ENCODE measurements at places on chromosomes 11 and 22.

DNA sequence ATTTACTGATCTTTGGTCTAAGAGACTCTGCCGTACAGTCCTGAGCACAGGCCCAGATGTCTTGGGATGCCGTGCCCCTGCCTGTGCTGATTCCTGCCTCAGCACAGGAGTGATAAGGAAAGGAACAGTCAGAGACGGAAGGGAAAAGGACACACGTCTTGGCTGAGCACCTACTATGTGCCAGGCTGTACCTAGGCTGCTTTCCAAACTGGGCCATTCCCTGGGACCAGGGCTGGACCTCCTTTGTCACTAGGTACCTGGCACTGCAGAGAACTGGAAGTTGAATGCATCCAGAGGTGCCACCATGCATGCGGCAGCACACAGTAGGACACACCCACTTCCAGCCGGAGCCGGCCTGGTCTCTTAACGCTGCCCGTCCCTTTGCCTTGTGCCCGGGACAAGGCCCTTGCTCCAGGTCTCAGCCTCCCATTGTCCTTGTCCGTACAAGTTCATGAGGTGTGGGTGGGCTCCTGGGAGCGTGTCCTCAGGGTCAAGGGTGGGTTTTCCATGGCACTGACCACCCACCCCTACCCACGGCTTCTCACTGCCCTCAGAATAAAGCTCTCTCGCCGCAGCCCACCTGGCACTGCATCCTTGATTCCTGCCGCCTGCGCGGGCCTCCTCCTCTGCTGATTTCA, 1.1 kb upstream of the SSTR3 start:
- DNase-seq: no peak

DNA sequence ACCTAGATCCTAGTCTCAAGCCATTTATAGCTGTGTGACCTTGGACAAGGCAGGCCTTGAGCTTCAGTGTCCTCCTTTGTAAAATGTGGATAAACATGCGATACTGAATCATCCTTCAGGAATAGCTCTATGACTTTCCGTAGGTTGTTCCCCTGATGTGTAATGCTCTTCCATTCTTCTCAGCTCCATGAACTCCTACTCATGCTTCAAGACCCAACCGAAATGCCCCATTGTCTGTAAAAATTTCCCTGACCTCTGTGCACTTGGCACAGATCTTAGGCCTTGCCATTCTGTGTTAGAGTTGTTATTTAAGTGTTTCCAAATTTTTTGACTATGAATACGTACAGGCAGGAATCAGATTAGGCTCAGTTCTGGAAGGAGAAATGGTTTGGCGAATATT, 3.3 kb upstream of the BEST1 start:
- no peak for DNase-seq

GRCh38 chr11:67492069-67492727, 9.4 kb downstream of the AIP start:
- DNase-seq: no peak

- no peak for DNase-seq
These were observed 68.0 kb downstream of the ZBTB44 start for GRCh38 chr11:130246738-130247137.

DNA sequence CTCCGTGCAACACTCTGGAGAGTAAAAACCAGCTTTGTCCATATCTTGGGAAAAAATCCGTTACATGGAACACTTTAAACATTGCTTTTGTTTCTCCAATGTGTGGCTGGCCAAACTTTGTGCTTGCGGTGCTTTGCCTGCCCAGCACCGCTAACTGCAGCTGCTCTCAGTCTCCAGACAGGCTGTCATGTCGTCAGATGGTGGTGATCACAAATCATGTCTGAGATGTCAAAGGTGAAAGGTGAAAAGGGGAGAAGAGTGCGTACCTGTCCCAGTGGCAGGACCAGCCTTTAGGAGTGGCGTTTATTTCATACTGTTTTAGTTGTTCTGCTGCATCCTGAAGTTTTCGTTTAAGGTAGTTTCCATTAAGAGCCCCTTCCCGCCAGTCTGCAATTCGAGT, 17.1 kb upstream of the AGBL2 start:
- DNase-seq: no peak

DNA sequence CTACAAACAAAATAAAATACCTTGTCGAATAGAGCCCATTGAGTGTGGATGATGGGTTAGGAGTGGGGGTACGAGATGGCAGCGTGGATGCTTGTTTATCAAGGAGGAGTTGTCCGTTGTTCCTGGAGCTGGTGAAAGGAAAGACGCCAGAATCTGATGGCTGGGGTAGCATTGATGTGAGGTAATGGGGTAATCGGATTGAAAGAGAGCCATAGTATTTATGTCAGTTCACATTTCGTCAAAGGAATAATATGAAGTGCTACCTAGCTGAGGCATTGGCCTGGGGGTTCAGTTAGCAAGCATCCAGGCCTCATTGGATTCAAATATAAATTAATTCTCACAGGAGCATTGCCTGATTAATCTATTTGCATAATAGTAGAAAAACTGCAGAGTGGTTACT, 16.9 kb upstream of the DBX1 start:
- no peak for DNase-seq

DNA sequence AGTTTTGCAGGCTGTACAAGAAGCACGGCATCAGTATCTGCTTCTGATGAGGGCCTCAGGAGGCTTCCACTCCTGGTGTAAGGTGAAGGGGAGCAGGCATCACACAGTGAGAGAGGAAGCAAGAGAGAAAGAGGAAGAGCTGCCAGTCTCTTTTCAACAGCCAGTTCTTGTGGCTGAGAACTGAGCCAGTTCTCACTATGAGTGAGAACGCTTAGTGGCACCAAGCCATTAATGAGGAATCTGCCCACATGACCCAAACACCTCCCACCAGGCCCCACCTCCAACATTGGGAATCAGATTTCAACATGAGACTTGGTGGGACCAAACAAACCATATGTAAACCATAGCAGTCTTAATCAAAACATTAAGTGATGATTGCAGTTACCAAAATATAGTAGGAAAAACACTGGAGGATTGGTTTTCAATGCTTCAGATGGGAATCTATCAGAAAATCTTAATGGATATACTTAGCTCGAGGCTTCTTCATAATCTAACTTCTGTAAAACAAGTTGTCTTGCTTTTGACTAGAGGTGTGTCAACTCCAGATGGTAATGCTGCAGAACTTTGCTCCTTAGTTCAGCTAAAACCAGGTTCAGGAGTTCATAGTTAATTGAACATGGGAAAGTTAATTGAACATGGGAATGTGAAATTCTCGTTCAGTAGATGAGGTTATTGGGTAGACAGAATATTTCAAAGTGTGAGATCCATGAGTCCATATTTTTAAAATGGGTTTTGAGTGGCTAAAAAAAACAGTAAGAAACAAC, 12.2 kb downstream of the FAR1 start:
- no peak for DNase-seq

GRCh38 chr22:47088480-47089158, 326.2 kb downstream of the TBC1D22A start:
- DNase-seq: no peak

DNA sequence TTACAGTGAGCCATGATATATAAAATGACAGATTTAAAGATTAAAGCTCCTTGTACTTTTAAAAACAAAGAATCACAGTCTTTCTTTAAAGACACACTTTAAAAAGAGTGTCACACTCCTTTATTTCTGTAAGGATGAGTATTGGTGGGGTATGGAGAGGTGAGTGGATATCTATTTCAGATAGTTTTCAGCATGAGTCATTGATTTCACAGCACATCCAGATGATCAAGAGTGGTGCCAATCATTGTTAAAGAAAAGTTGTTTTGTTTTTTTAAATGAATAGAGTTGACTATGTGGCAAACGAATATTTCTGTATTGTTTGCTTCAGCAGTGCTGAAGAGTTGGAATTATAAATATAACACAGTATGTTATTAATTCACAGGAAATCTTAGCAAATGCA, 52.5 kb downstream of the FAR1 start:
- no peak for DNase-seq

DNA sequence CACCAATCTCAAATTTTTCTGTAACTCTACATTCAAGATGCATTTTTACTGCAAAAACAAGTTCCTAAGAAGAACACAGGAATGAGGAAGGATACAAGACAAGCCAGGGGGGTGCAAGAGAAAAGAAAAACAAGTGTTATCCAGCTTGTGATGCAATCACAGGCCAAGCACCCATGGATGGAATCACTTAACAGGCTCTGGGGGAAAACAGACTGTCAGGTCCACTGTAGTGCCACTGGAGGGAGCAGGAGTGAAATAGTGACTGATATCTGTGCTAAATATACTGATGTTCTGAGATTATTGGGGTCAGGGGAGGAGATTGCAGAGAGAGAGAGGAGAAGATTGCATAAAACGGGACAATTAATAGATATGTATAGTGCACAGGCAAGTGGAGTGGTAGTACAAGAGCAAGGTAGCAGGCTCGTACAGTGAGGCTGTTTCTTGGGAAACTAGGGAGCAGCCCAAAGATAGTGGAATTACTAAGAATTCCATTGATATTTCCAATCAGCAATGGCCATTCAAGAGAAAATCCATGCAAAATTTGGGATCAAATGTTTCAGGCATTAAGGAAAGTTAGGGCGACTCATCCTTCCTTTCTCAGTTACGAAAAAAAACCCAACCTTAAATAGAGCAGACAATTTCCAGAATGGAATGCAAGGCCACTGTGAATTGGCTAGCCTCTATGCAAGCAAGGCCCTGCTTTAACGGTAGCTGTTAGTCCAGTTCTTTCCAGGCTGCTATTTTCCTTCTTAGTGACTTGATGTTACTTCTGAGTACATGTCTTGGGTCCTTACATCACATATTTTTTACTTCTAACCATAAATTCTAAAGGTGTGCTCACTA, 52.2 kb upstream of the CEP126 start:
- DNase-seq: no peak

- no peak for DNase-seq
These were observed 5.6 kb downstream of the NECTIN1 start for GRCh38 chr11:119723243-119723951.

- no peak for DNase-seq
These were observed 878.5 kb upstream of the LRRC4C start for GRCh38 chr11:42337786-42338455.

GRCh38 chr11:45168366-45169130, 22.1 kb downstream of the PRDM11 start:
- DNase-seq: no peak

- DNase-seq: no peak
These were observed 10.7 kb upstream of the CKAP5 start for GRCh38 chr11:46856605-46857343.

GRCh38 chr11:34344768-34345539, 12.9 kb downstream of the ABTB2 start:
- no peak for DNase-seq

DNA sequence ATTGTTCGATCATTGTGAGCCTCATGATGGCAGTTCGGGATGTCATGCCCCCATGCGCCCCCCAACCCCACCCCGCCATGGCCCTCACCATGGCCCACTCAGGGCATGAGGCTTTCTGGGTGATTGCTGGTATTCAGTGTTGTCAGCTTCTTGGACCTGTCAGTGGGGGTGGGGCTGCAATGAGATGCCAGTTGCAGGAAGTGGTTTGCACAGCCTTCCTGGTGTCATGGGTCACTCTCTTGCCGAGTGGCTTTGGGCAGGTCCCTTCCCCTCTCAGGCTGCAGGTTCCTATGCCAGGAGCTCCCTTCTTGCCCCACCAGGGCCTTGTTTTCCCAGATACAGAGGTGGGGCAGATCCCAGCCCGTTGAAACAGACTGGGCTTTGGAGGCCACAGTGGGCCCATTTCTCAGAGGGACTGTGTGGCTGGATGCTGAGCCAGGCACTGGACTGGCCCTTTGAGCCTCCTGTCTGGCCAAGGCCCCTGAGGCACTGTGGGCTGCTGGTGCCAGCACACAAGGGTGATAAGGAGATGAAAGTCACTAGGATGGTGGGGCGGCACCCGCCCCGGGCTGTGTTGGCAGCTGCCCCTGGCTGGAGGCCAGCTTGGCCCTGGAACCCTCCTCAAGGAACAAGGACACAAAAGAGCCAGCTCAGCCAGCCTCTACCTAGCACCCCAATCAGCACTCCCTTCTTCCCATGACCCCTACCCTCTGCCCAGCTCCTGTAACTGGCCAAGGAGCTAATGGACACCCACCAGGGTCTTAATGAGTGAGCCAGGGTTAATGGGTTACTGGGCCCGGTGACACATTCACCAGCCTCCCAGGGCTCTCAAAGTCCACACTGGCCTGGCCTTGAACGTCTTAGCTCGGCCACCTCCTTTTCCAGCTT, 1.5 kb upstream of the GGT1 start:
- DNase-seq: no peak

DNA sequence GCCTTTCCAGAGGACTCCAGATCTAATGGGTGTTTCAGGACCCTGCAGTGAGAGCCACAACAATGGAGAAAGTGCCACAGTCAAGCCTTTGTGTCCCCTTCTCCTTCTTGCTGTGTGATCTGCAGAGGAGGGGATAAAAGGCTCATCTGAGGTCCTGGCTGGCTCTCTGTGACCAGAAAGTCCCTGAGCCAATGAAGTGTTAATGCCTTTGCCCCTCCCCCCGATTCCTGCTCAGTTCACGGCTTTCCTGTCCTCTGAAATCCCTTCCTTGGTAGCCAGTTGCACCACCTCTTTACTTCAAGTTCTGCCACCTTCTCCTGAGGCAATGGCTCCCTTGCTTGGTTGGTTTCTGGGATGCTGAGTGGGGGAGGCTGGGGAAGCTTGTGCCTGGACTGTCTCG, 47.6 kb downstream of the FLI1 start:
- DNase-seq: no peak

DNA sequence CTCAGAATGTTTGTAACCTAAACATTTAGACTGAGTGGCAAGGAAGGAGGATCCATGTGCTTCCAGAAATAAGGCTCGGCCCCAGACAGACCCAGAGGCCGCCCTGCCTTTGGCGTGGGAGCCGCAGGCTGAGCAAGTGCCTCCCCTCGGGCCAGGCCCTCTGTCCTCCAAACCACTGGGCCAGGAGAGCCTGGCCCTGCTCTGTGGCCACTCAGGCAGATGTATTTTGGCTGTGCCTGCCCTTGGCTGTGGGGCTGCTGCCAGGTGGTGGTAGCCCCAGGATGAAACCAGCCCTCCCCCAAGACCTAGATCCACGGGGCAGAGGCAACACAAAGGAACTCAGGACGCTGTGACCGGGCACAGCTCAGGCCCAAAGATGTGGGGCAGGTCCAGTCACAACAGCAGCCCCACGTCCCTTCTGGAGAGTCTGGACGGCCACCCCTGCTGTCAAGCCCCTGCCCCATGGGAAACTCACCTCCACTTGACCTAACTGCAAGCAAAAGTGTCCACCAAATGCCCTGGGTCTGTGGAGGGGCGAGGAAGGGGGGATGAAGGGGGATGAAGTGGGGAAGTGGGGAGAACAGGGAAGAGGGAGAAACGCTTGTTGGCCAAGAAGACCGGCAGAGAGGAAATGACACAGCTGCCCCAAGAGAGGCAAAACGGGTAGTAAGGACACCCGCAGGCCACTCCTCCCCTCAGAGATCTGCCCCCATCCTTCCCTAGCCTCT, 24.0 kb downstream of the PISD start:
- DNase-seq: no peak

All from cortex of kidney (tissue), 1 donor.